ENCODE measurements at places on chromosomes 3 and 15.

DNA sequence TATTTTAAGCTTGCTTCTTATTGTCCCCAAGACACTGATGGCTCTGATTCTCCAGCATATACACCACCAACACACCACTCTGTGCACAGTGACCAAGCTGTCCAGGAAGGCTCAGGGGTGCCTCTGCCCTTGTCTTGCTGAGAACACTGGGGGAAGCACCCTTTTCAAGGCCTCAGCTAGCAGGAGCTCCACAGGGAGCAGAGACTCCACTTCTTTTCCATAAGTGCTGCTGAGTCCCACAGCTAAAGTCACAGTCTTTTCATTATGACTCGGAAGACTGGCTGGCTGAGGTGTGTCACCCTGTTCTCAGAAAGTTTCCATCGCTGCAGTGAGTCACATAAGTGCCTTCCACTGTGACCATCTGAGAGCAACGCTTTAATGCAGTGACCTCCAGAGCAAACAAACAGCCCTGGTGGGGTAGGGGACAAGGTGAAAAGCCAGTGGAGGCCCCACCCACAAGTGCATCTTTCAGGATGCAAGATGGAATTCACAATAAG, 226.9 kb upstream of the CHRNA7 start:
- no peak for DNase-seq

DNA sequence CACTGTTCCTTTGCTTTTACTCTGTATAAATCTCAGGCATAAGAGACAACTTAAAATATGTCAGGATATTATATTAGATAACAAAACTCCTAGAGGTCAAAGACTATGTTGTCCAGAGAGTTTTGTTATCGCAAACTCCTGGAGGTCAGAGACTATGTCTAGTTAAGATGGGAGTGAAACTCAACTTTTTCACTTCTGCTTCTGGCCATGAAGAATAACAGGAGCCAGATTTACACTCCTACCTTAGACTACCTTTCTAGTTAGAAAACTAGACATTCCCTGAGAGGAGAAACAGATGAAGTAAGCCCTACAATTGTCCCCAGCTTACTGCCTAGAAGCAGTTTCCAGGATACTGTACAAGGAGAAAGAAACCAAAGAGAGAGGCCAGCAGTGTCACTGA, 255.4 kb upstream of the UBE2E1 start:
- no peak for DNase-seq

DNA sequence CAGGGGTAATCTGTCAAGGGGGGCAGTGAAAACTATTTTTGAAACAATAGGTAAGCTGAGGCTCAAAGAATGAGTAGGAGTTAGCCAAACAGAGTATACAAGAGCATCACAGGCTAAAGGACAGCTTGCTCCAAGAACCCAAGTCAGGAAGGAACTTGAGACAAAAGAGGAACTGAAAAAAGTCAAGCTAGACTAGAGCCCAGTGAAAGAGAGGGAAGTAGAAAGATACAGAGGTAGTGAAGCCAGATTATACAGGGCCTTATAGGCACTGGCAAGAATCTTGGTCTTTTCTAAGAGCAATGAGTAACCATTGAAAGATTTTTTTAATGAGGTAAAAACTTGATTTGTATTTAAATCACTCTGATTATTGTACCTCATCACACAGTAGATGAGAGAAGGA, 69.9 kb downstream of the FILIP1L start:
- DNase-seq, result no peak

- no peak for DNase-seq
Observed at GRCh38 chr15:51580982-51581381, 41.6 kb downstream of the DMXL2 start.

GRCh38 chr3:21163956-21164355, 587.1 kb downstream of the ZNF385D start:
- DNase-seq, result no peak

GRCh38 chr3:101383156-101383575, 62.8 kb upstream of the IMPG2 start:
- DNase-seq, result no peak

- no peak for DNase-seq
Observed at GRCh38 chr3:52289338-52289746, 1.7 kb downstream of the GLYCTK start.

GRCh38 chr3:51997935-51998596, 2.4 kb upstream of the RPL29 start:
- no peak for DNase-seq

DNA sequence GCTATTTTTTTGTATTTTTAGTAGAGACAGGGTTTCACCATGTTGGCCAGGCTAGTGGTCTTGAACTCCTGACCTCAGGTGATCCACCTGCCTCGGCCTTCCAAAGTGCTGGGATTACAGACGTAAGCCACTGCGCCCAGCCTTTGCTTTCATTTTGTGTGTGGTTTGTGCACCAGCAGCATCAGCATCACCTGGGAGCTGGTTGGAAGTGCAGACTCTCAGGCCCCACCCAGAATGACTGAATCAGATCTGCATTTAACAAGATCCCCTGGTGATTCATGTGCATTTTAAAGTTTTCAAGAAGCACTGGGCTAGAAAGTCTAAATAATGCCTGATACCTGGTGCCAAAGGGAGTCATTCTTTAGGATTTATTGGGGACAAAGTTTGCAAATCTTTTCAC, 73.4 kb upstream of the BNIP2 start:
- DNase-seq, result no peak

DNA sequence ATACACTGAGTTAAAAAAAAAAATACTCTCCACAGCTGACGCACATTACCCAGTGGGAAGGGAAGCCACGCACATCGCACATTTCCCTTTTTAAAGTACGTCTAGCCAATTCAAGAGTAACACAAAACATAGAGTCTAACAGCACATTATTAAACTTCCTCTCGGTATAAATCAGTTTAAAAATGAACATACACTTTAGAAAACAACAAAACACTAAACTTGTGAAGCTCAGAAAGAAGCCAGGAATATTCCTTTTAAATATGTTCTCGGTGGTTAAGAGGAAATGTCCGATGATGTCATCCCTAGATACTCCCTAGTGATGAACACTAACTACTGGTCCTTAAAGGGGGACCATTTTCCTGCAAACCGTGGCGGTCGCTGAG, 721 bp downstream of the MYEF2 start:
- no peak for DNase-seq

GRCh38 chr3:140768941-140769340, 91.1 kb downstream of the TRIM42 start:
- no peak for DNase-seq

GRCh38 chr15:76309601-76310330, 1.5 kb downstream of the ETFA start:
- DNase-seq, result no peak

DNA sequence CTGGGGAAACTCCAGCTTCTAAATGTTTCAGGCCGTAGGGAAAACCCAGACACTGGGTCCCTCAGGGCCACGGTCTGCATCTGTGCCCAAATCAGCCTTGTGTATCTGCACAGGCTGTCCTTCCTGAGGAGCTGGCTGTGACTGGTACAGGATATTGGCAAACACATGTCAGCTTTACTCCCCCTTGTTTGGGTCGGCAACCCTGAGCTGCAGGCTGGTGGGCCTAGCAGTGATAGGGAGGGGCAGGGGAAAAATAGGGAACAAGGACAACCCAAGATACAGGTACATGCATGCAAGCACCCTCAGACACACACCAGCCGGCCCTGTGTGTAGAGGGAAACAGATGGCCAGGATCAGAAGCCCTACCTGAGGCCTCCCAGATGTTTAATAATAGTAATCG, 28.7 kb upstream of the HCN4 start:
- no peak for DNase-seq

DNA sequence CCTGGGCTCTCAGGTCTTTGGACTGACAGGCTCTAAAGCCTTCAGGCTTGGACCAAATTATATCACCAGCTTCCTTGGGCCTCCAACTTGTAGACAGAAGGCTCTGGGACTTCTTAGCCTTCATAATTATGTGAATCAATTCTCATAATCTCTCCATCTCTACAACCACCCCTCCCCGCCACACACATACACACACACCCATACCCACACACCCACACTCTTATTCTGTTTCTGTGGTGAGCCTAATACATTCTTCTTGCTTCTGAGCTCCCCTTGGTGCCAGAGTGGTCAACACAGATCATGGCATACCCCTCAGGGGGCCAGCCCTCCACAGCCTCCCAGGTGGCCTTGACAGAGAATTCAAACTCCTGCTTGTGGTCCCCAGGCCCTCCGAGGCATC, 5.6 kb upstream of the NUP210 start:
- DNase-seq, result no peak

GRCh38 chr3:102006812-102007485, 157.6 kb downstream of the NFKBIZ start:
- no peak for DNase-seq

DNA sequence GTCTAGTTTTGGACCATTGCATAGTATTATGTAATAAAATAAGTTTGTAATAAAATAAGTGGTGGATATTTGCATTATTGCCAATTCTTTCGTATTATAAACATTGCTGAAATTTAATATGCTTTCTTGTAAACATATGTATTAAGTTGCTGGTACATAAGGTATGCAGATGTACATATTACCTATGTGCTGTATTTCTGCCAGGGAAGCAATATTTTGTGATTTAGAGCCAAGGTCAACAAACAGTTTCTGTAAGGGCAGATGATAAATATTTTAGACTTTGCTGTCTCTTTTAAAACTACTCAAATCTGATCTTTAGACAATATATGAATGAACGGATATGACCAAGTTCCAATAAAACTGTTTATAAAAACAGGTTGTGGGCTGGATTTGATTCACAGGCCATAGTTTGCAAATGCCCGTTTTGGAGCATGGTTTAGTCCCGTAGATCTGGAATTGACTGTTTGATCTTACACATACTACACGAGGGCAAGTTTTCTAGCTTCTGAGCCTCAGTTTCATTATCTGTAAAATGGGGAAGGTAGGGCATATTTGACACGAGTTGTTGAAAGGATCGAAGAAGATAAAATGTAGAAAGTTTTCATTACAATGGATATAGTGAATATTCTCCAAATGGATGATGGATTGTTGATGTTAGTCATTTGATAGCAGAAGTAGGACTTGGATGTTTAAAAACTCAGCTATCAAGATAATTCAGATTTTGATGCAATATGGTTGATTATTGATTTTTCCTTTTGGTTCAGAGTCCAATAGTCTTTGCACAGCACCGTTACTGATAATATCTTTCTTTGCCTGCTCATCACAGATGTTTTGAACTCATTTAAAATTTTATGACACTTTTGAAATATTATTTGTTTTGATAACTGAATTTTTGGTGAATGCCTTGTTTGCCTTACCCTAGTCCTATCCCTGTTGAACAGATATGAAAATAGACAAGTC, 394.6 kb downstream of the FEZF2 start:
- DNase-seq, result no peak

- DNase-seq, result no peak
Observed at GRCh38 chr3:99503350-99503749, 135.0 kb upstream of the COL8A1 start.

GRCh38 chr3:80368616-80369015, 600.8 kb upstream of the ROBO1 start:
- DNase-seq, result no peak

GRCh38 chr3:43330981-43331380, 44.6 kb downstream of the SNRK start:
- DNase-seq, result no peak

- DNase-seq, result peak; percentile 40
Observed at GRCh38 chr15:43204016-43204901, 16.6 kb downstream of the EPB42 start.

- no peak for DNase-seq
Observed at GRCh38 chr15:77493324-77493907, 72.7 kb downstream of the HMG20A start.

GRCh38 chr3:190554197-190554596, 40.3 kb downstream of the IL1RAP start:
- no peak for DNase-seq

DNA sequence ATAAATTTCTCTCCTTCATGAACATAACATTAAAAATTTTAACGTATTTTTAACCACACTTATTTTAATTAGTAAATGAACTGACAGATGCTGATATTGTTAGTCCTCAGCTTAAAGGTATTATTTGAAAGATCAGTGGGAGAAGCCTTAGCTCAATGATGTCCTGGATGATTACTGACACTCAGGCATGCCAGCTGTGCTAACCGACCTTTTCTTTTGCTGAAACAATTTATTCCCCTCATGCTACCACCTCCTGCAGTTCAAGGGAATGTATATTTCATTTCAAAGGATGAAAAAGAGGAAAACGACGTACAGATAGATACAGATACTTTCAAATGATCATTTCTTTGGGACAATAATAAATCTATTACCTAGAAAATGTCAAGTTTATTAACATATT, 620.8 kb downstream of the FGF12 start:
- DNase-seq, result no peak

GRCh38 chr3:134065252-134066157, 35.8 kb upstream of the SLCO2A1 start:
- no peak for DNase-seq

- DNase-seq, result peak; percentile 82
Observed at GRCh38 chr3:127697551-127698240, 24.9 kb downstream of the ABTB1 start.

DNA sequence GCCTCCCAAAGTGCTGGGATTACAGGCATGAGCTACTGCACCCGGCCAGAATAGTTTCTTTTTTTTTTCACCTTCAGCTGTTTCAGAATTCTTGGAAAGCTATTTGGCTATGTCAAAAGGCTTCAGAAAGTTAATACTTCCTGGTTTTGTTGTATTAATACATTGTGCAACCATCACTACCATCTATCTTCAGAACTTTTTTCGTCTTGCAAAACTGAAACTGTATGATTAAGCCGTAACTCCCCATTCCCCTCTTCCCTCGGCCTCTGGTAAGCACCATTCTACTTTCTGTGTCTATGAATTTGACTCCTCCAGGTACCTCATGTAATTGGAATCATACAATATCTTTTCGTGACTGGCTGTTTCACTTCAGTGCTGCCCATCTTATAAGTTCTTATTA, 5.2 kb upstream of the NOX5 start:
- DNase-seq, result no peak

- no peak for DNase-seq
Observed at GRCh38 chr3:4044619-4045018, 245.4 kb downstream of the LRRN1 start.

DNA sequence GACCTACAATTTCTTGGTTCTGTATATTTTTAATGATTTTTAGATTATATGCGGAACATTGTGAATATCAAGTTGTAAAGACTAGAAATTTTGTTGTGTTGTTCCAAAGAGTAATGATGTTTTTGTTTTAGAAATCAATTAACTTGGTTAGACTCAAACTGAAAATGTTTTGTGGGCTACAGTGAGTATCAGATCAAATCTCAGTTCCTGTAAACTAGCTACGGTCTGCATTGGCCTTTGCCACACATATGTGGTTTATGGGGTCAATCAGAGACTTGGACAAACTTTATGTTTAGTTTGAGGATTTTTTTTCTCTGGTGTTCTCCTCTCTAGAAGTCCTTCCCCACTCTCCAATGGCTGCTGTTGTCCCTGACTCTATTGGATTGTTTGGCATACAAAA, 308.0 kb upstream of the THRB start:
- no peak for DNase-seq

GRCh38 chr3:100335434-100335833, 877 bp downstream of the NIT2 start:
- peak; percentile 15 for DNase-seq

GRCh38 chr15:38626443-38627050, 61.9 kb upstream of the RASGRP1 start:
- no peak for DNase-seq

GRCh38 chr15:26374806-26375205, 398.1 kb downstream of the GABRB3 start:
- no peak for DNase-seq
